ENCODE measurements at places on chromosomes 4 and X.

DNA sequence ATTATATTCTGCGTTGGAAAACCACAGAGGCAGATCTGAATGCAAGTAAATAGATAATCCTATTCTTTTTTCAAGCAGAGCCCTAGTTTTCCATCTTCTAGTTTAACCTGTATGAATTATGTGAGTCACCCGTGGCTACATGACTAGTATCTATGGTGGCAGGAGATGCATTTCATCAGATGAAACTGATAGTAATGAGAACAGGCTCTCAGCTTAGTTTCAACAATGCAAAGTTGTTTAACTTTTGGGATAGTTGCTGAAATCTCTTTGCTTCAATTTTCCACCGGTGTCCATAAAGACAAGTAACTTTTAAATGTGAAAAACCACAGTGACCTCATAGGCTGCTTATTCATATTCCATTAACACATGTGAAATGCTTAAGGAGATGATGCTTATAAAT lies 1317.4 kb upstream of the TENM3 start:
- DNase-seq: no peak

- no peak for DNase-seq
Observed at GRCh38 chr4:169849456-169849855, 91.7 kb upstream of the HPF1 start.

DNA sequence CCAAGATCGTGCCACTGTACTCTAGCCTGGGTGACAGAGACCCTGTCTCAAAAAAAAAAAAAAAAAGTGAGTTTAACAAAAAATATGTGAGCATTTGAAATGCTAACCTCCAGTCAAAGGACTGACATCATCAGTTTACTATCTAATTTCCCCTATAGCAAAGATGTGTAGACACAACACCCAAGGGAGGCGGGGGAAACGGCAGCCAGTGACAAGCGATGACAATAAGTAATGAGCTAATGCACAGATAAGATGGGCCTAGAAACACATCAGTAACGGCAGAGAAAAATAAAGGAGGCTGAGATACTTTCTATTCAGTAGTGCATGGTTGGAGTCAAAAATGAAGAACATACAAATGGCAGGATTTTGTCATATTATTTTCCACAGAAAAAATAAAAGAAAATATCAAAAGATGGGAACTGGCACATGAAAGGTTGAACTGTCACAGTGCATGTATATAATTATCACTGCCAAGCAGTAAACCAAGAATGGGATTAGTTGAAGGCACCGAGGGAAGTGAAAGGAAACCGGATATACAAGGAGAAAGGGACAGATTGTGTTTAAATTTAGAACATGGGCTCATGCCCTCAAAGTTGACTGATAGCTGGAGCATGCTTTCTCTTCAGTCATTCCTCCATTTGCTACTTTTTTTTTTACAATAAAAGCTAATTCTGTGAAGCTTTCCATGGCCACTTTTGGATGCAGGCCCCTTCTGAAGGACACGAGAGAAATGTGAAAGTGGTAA lies 41.8 kb downstream of the IGFBP7 start:
- DNase-seq: no peak

DNA sequence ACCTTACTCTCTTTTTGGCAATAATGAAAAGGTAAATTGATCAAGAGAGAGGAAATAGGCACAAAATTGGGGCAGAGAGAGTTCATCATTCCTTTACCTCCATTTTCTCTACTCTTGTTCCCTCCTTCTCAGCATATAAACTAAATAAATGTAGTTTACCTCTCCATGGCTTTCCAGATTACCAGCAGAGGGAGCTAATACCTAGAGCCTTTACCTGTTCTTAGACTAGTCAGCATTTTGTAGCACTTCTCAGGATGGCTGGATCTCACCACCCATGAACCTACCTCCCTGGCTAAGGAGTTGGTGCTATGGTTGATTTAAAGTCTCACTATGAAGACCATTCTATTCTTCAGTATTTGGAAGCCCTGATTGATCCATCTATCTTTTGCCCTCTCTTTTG lies 15.7 kb downstream of the OFD1 start:
- DNase-seq: no peak

All from activated T-cell treated with anti-CD3 and anti-CD28 coated beads, Interleukin-2, amount 50 U/mL, for 48 hours (primary cell).